ENCODE measurements at places on chromosomes 4 and X.

DNA sequence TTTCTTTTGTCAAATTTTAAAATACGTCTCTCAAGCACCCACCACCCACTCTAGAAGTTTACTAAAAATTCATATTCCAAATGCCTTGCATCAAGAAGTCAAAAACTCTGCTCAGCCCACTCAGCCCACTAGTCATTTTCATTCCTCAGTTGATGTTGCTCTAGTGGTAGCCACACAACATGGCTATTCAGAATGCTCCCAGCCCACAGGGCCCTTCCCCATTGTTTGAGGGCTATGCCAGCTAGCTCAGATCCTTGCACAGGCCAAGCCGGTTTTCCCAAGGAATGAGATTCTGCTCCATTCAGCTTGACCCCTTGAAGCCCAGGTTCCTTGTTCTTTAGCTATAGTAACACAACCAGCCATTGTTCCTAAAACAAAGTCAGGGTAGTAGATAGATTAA lies 297.5 kb upstream of the RASGEF1B start:
- no peak for DNase-seq

DNA sequence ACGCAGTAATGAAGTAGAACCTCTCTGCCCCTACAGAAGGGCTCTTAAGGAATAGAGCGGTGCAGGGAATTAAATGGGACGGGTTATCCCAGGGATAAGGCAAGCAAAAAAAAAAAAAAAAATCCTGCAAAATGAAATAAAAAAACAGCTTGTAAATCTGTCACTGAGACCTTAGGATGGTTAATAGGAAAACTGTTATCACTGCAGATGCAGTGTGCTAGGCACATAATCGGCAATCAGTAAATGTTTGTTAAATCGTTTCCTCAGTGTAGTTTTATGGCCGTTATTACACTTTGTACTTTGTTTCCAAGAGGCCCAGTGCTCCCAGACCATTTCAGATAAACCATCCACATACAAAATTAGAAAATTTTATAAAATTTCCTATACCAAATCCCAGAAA lies 1.0 kb downstream of the HNRNPH2 start:
- DNase-seq, result no peak

GRCh38 chrX:72495046-72495445 lies 77.6 kb downstream of the HDAC8 start:
- DNase-seq, result no peak

- no peak for DNase-seq
These were observed 1267.3 kb downstream of the PCDH19 start for GRCh38 chrX:99142745-99143144.

- DNase-seq, result no peak
These were observed 284.2 kb downstream of the RCHY1 start for GRCh38 chr4:75229806-75230570.

- no peak for DNase-seq
These were observed 104.1 kb downstream of the PALLD start for GRCh38 chr4:168600796-168601583.

GRCh38 chr4:38464328-38464727 lies 199.7 kb upstream of the KLF3 start:
- DNase-seq, result no peak

DNA sequence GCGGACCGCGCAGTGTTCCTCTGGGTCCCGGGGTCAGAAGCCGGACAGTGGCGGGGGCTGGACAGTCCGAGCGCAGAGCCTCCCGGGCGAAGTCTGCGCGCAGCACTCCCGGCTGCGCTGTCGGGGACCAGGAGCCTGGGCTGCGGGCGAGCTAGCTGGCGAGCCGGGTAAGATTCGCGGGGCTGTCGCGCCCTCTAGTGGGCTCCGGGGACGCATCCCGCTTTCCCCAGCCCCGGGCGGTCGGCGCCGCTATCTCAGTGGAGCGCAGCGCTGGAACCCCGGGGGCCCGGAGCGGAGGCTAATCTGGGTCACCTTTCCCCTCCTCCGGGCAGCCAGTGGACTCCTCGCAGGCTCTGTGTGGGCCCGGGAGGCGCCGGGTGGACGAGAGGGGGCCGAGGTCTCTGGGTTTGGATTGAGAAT lies 4.2 kb downstream of the PDGFRA start:
- DNase-seq, result peak; percentile 90

- DNase-seq, result peak; percentile 54
These were observed 1.7 kb downstream of the PHF8 start for GRCh38 chrX:54042609-54043021.

- no peak for DNase-seq
These were observed 8.7 kb downstream of the ANXA10 start for GRCh38 chr4:168101026-168101425.

DNA sequence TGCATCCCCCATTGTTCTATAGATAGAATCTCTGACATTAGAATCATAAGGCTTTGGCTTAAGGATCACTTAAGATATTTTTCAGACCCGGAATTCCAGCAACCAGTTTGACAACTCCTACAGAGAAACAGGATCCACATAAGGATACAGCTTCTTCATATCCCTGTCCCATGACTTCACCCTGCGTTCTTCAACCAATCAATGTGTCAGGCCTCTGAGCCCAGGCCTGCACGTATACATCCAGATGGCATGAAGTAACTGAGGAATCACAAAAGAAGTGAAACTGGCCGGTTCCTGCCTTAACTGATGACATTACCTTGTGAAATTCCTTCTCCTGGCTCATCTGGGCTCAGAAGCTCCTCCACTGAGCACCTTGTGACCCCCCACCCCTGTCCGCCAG lies 85.1 kb downstream of the MFAP3L start:
- DNase-seq, result no peak

GRCh38 chr4:56372774-56373173 lies 14.5 kb downstream of the AASDH start:
- DNase-seq, result no peak

- DNase-seq, result no peak
These were observed 53.9 kb upstream of the HEPH start for GRCh38 chrX:66110112-66110511.

GRCh38 chr4:144223149-144223548 lies 82.6 kb upstream of the GYPA start:
- no peak for DNase-seq

GRCh38 chr4:37516057-37516775 lies 170.0 kb downstream of the RELL1 start:
- DNase-seq, result no peak

GRCh38 chr4:89305712-89306437 lies 1.7 kb downstream of the GPRIN3 start:
- no peak for DNase-seq

DNA sequence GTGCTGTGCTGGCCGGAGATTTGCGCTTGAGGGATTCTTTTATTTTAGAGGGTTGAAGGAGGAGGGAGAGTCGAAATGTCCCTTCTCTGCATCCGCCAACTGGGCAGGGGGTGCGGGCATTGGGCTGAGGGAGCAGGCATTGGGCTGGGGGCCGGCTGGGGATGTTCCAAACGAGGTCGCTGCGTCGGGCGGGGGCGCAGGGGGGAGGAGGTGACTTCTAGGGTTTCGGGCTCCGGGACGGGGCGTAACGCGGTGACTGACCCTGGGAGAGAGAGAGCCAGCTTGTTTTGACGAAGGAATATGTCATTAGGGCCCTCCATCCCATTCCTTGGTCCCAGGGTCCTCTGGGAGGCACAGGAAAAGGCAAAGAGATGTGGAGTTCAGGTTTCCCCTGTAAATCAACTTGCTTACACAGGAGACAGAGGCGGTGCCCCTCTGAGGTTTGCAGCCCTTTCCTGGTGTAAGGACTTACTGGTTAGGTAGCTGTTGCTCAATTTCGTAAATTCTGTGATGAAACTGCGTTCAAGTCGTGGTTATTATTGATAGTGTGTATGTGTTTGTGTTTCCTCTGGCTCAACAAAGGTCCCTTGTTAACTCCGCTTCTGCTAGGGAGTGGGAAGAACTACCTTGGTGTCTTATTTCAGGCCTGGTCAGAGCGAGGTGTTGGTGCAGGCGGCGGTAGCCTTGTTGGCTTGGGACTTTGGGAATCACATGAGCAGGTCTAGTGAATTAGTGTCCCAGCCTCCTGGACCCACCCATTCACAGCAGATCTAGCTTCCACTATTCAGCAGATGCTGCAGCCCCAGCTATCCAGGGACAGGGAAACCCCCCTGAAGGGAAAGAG lies 716 bp downstream of the FHIP1A start:
- no peak for DNase-seq

DNA sequence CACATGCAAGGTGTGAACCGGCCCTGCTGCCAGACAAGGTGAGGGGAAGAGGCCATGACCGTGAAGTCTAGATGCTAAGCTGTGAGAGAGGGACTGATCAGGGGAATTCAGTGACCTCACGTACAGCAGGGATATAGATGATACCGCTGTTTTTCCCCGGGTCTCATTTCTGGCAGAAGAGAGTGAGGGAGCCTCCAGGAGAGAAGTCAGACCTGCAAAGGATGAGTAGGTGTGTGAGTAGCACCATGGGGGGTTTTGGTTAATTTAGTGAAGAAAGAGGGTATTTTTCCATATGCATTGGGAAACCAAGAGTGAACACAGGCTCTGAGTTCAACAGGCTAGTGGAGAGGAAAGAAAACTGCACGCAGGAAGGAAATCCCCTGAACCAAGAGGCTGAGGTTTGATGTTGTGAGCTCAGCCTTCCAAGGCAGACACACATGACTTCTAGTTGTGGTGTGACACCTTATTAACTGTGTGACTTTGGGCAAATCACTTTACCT lies 127.6 kb upstream of the GATB start:
- DNase-seq, result no peak
